Hematopoietic multipotent progenitor cell treated with erythropoietin and hydrocortisone succinate and interleukin-3 and kit ligand, for 6 days (in vitro differentiated cells): ENCODE measurements at places on chromosomes 2 and 18.
A peak's percentile ranks its signal among the peaks of the same experiment; 100 is the strongest.

- no peak for DNase-seq
Observed at GRCh38 chr2:176139661-176140512, 10.4 kb downstream of the HOXD8 start.

GRCh38 chr2:53130441-53130943 lies 637.1 kb upstream of the CHAC2 start:
- DNase-seq: no peak

DNA sequence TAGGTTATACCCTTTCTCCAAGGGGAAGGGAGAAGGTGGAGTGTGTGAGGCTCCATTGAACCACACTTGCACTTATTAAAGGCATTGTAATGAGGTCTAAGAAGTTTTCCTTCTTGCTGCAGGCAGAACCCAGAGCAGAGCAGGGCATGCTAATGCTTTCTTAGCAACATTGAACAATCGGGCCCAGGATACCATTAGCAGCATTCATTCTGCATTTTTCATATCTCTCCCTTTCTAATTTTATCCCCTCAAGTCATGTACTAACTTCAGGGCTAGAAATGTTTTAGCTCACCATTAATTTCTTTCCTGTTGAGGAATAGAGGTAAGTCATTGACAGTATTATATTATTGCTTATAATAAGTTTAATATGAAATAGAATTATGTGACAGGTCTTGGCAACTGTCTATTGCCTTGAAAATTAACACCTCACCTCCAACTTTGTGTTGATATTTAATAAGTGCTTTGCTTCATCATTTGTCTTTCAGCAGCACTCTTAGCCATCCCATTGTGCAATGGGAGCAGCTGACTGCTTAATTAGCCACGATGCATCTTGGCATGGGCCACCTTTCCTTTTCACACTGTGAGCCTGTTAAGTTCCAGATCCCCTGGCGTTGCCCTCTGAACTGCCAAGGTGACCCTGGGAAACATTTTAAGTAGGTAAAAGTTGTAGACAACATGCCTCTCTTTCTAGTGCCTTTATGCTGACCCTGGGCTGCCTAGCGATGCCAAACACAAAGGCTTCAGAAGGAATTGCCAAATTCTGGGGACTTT lies 300.8 kb upstream of the MEX3C start:
- DNase-seq: no peak

GRCh38 chr18:9506046-9506792 lies 30.9 kb downstream of the RALBP1 start:
- DNase-seq: peak; percentile 55
